ENCODE measurements at places on chromosomes 1 and 21.

DNA sequence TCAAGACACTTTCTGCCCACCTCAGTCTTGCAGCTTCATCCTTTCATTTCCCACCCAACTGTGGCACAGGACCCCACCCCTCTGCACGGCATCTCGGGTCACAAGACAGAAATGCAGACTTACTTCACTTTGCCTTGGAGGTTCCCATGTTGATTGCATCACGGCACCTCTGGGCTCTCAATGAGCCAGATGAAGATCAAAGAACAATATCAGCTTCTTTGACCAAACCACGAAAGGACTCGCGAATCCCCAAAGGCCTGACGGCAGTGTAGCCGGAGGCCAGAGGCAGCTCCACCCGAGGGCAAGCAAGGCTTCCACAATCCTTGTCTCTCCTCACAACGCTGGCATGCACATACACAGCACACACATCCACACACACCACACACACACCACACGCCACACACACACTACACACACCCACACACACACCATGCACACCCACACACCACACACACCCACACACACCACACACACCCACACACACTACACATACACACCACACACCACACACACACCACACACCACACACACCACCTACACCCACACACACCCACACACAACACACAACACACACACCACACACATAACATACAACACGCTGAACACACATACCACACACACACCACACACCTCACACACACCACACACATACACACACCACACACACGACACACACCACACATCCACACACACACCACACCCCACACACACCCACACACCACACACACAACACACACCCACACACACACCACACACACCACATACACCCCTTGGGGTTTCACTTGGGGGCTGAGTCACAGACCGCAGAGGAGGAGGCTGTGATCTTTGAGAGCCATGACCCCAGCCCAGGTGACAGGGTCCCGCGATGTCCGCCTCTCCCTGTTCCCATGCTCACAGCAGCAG lies 35.8 kb downstream of the UBASH3A start:
- no peak for DNase-seq

GRCh38 chr1:94339206-94339927 lies 78.8 kb upstream of the ABCD3 start:
- DNase-seq: no peak

- no peak for DNase-seq
Observed at GRCh38 chr1:92480813-92481598, 5.7 kb downstream of the GFI1 start.

GRCh38 chr1:168467452-168467851 lies 76.3 kb downstream of the XCL2 start:
- no peak for DNase-seq

DNA sequence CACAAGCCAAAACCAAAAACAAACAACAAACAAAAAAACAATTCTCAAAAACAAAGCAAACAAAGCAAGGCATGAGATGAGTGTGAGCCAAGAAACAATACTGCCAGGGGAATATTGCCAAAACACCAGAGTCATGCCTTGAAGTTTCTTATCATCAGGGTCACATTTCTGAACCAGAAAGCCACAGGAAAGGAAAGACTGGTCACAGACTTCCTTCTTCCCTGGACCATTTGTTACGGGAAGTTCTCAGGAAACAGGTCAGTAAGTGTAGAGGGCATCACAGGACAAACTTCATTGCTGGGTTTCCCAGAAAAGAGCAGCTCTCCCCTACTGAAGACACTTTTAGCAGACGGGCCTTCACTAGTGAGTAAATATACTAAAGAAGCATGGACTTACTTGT lies 191.2 kb downstream of the GABPA start:
- DNase-seq: no peak

GRCh38 chr1:27634985-27635367 lies at the start of gene FGR:
Gene FGR, minus strand, starts transcription at chr1:27635185. Its CDS starts 11,269 bp downstream, at chr1:27623916.
- no peak for DNase-seq

GRCh38 chr1:198605406-198605805 lies 33.4 kb upstream of the PTPRC start:
- no peak for DNase-seq

GRCh38 chr1:156615946-156616345 lies 3.3 kb upstream of the HAPLN2 start:
- no peak for DNase-seq

GRCh38 chr21:15309022-15309590 lies 244.3 kb upstream of the NRIP1 start:
- DNase-seq: no peak

GRCh38 chr1:96130432-96130831 lies 591.2 kb upstream of the PTBP2 start:
- DNase-seq: no peak

DNA sequence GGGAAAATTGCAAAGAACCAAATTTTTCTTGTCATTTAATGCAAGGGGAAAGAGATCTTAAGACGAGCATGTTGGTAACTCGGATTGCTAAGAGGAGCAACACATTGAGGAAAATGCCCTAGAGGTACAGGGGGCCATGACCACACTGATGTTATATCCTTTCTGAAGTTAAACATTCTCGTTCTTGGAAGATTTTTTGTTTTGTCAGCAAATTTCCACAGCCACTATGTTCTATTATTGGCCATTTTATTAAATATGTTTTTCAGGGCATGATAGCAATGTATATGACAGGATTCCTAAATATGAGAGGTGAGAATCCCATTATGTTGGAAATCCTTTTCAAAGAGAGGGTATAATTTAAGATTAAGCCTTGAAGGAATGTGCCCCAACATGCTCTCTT lies 627.2 kb upstream of the PKN2 start:
- DNase-seq: no peak

- no peak for DNase-seq
Observed at GRCh38 chr1:204261746-204262505, 48.1 kb upstream of the GOLT1A start.

- DNase-seq: no peak
Observed at GRCh38 chr1:205772607-205773032, 2.7 kb downstream of the RAB29 start.

GRCh38 chr1:63523738-63524137 lies 413 bp downstream of the EFCAB7 start:
- DNase-seq: no peak

DNA sequence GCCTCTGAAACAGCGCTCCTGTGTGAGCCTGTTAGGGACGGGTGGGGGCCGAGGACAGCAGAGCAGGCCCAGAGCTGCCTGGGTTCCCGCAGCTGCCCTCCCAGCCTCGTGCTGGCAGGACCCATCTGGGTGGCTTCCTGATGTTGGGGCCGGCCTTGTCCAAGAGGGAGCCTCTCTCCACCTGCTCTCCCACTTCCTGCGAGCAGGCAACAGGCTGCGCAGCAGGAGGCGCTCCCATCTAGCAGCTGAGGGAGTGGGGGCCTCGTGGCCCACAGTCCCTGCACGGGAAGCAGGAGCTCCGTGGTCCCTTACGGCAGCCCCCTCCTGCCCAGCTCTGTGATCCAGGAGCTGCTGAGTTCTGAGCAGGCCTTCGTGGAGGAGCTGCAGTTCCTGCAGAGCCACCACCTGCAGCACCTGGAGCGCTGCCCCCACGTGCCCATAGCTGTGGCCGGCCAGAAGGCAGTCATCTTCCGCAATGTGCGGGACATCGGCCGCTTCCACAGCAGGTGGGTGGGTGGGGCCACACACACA lies 68.0 kb downstream of the TRIM11 start:
- no peak for DNase-seq

GRCh38 chr1:226799634-226800281 lies 60.7 kb upstream of the ITPKB start:
- no peak for DNase-seq

- DNase-seq: no peak
Observed at GRCh38 chr1:155458111-155458510, 104.5 kb downstream of the ASH1L start.

Measured in A549 (cell line).